Hypothalamus (tissue), 51 donors: ENCODE measurements at places on chromosomes 6 and 20.

DNA sequence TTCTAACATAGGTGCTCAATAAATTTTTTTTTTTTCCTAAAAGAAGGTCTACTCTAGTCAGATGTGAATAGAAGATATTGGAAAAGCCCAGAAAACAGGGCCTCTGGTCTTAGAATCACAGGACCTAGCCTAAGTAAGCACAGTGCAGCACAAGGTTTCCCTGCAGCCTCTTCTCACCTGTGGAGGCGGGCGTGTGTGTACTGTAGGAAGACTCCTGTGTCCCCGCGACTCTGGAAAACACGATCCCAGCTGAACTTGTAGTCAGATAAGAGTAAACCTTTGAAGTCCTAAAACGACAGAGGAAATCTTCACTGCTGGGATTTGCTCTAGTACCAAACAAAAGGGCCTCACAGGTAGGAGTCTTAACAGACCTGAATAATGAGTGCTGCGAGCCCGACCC lies 45.7 kb downstream of the SLC35A1 start:
- no peak for DNase-seq

DNA sequence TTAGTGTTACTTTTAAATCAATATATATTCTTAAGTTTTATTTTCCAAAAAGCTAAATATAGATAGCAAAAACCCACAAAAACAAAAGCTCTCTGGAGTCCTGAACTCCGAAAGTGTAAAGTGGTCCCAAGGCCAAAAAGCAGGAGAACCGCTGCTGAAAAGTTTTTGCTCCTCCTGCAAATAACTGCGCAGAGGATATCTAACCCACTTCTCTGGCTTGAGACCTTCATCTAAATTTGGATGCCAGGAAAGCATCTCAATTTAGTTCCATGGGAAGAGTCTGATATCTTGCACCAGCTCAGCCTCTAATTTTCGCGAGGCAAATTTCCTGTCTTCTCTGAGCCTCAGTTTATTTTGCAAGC lies 523 bp downstream of the MRPS10 start:
- DNase-seq: no peak

- no peak for DNase-seq
Measured at GRCh38 chr6:141758430-141758829, 374.3 kb upstream of the GJE1 start.

- no peak for DNase-seq
Measured at GRCh38 chr20:58434326-58434725, 45.3 kb downstream of the VAPB start.

DNA sequence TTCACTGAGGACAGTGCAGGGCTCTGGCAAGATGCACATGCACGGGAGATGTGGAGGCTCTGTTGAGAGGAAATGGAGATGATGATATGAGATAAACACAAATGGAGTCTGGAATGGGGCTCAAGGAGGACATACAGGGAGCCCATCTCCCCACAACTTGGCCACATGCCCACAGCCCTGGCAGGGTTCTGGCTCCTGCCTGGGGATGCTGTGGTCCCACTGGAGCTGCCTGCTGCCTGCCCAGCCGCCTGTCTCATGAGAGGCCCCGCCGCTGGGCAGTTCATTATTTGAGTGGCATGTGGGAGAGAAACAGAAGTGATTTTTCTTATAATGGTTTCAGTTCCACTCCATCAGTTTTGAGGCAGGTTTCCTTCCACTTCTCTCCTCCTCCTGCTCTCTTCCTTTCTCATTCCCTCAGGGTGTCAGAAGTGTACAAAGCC lies 133.6 kb upstream of the TRAF3IP2 start:
- no peak for DNase-seq

- no peak for DNase-seq
Measured at GRCh38 chr6:12327391-12327790, 37.2 kb downstream of the EDN1 start.

DNA sequence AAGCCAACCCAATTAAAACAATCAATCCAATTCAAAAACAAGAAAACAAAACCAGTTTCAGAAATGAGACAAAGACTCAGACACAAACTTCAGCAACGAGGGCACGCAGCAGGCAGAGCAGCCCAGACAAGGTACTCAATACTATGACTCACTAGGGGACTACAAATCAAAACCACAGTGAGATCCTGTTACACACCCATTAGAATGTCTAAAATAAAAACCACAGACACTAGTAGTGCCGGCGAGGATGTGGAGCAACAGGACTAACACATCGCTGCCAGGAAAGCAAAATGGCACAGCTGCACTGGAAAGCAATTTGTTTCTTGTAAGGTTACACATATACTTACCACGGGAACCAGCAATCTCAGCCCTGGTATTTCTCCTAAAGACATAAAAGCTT lies 28.4 kb upstream of the MAS1L start:
- DNase-seq: no peak

- no peak for DNase-seq
Measured at GRCh38 chr6:31142361-31142761, 3.5 kb upstream of the PSORS1C2 start.

DNA sequence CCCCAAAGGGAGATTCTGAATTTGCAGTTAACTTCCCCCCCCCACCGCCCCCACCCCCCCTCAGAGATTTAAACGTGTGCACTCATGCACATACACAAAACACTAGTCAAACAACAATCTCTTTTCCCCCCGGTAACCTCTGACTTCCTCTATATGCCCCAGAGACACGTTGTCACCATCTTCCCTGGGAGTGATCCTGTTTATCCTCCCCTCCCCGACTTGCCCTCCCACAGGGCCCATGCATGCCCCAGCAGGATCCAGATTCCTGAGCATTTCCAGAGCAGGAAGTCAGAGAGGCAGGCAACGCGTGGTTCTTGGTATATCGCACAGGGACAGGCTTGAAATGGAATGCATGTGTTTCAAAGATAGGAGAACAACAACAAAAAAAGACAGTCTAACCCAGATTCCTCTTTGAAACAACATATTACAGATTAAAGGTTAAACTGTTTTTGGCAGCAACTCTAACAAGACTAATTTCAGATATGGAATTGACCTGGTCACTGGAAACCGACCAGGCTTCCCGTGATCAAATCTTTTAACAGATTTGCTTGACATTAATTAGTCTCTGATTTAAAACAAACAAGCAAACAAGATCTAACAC lies 1.3 kb downstream of the BLCAP start:
- DNase-seq: no peak

DNA sequence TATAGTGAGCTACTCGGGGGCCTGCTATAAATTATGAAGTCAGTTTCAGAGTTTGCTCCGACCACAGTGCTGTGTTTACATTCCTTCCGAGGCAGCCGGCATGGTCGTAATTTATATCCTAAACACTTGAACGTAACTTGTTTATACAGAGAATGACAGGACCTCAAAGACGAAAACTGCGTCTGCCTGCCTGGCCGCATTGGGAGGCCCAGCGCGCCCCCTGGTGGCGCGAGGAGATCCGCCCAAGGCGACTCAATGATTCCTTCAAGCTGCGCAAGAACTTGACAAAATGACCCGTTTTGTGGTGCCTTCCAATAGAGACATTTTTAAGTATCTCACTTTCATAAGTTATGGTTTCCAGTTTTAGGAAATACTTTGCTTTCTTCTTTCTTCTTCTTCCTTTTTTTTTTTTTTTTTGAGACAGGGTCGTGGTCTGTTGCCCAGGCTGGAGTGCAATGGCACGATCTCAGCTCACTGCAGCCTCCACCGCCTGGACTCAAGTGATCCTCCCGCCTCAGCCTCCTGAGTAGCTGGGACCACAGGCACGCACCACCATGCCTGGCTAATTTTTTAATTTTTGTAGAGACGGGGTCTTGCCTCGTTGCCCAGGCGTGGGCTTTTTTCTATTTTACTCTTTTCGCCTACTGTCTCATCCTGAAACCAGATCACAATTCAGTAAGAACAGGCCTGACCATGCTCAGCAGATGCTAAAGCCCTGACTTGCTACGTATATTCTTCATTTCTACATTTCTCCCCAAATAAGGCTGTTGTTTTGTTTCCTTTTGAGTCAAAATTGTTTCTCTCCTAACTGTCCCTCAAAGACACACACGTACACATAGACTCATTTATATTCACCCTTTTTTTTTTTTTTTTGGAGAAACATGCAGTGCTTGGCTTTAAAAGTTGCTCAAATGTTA lies 7.8 kb downstream of the FOXF2 start:
- peak; percentile 36 for DNase-seq

DNA sequence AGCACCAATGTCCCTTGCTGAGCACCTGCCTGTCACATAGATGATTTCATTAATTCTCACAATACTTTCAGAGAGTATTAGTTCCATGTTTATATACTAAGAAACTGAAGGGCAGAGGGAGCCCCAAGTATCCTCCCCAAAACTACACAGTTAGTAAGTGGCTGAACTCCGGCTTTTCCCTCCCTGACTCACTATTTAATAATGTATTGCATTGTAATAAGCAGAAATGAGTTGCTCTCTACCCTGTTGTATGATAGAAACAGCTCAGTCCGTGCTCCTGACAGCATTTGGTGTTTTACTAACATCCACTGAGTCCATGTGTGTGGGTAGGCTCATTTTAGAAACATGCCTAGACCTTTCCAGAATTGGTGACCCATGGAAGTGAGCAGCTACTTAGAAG lies 76.8 kb downstream of the OLIG3 start:
- DNase-seq: no peak

DNA sequence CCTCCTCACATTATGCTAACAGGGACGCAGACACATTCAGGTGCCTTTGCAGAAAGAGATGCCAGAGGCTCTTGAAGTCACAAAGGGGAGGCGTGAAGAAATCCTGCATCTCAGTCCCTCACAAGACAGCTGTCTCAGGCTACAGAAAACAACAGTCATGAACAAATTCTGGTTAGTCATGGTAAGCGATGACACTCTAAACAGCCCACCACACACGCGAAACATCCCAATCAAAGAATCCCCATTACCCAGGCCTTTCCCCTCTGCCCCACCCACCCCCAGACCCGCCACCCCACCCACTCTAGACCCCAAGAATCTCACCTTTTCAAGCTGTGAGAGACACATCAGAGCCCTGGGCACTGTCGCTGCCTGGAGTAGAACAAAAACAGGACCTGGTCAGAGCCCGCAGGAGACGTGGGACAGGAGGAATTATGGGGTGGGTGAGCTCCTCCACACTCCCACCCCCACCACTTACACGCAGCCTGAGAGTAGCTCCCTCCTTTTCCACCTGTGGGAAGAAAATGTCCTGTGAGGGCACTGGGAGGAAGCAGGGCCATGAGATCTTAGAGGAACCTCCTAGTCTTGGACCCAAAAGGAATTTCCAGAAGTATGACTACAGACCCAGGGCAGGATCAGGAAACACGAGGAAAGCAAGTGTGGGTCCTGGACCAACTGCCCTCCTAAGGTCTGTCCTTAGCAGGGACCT lies 2.7 kb downstream of the HLA-B start:
- DNase-seq: no peak

DNA sequence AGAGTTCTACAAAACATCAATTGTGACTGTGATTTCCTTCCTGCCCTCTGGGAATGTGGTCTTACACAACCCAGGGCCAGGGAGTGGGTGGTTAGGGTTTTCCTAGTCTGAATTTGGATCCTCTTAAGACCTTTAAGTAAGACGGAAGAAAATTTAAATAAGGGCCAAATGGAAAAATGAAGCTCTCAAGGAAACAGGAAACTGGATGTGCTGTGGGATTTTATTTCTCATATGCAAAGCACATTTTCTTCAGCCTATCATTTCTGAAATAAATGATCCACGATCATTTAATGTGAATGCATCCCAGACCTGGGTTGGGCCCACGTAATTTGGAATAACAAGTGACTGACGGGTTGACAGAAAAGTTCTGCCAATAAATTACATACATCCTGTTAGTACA lies 243.6 kb downstream of the CLIC5 start:
- DNase-seq: no peak

GRCh38 chr20:36132802-36133211 lies 21.7 kb upstream of the EPB41L1 start:
- DNase-seq: no peak

- DNase-seq: no peak
Measured at GRCh38 chr6:52598123-52598823, 21.4 kb upstream of the TRAM2 start.

DNA sequence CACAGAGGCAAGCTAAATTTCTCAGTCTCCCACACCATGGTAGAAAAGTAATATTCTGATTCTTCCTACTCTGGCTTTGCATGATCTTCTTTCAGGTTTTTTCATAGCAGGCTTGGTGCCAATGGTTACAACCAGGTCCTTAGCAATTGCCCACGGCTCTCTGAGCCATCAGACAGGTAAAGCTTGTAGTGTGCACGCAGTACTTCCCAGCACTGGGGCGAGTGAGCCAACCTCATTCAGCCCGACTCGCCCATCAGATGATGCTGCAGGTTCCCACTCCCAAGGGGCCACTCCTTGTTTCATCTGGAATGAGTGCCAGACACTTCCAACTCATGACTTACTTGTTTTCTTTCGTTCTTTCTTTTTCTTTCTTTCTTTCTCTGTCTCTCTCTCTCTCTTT lies 78.3 kb downstream of the PERP start:
- no peak for DNase-seq

- DNase-seq: no peak
Measured at GRCh38 chr20:48319943-48320584, 507.7 kb downstream of the PREX1 start.

- no peak for DNase-seq
Measured at GRCh38 chr6:41694815-41695526, 40.4 kb downstream of the TFEB start.

DNA sequence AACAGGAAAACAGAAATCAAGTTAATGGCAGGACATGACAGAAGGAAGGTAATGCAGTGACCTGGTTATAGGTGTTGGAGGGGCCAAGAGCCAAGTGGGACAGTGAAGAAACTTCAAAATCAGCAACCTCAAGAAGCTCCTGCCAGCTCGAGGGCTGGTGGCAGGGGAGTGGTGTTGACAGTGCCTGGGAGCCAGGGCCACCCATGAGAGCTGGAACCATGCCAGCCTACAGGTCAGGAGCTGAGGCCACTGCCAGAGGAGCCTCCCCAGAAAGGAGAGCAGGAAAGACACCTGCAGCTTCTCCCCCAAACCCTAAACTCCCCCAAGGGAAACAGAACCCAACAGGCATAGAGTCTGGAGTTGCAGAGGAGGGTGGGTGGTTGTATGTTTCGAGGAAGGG lies 262.1 kb downstream of the LRFN2 start:
- no peak for DNase-seq

- no peak for DNase-seq
Measured at GRCh38 chr6:161057103-161058091, 65.8 kb downstream of the MAP3K4 start.

DNA sequence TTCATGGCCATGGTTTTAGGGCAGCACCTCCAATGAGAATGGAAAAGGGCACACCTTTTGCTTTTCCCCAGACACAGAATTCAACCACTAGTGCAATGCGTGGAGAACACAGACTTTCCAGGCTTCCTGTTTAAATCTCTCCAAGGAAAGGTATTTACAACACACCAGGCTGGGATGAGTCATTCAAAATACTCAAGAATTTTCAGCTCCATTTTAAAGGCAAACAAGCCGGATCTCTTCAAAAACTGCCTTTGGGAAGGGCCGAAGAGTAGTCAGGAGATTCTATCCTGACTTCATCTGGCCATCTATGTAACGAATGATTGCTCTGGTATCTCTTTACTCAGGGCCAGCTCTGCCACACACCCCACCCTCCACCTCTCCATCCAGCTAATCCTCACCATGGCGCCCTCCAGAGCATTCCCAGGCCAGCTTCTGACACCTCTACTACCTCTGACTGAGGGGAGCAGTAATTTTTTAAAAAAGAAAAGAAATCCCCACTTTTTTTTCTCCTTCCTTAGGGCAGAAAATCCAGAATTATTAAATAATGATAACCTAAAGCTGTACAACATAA lies 254.6 kb downstream of the LY86 start:
- no peak for DNase-seq

- DNase-seq: no peak
Measured at GRCh38 chr20:23083553-23084220, 2.4 kb downstream of the CD93 start.
